ENCODE measurements at places on chromosomes 16 and 17. TPM values are rescaled to one million over a fixed set of nuclear protein-coding genes. Genes with fewer than 3 reads are reported as not detected.

EPX gene
- 0.52 TPM for total RNA-seq

SCIMP gene
- 2.1 TPM for total RNA-seq

SP2 gene
- 0.52 TPM for total RNA-seq

KCTD19 gene
- total RNA-seq: not detected

CBFA2T3 gene
- total RNA-seq: 2.1 TPM

MARCHF10 gene
- not detected for total RNA-seq

CES3 gene
- 0.52 TPM for total RNA-seq

SOX15 gene
- total RNA-seq: not detected

CTRB1 gene
- total RNA-seq: not detected

Data from skeletal muscle tissue (tissue), 5 donors.